ENCODE measurements at places on chromosomes 4 and X. TPM values are rescaled to one million over a fixed set of nuclear protein-coding genes. Genes with fewer than 3 reads are reported as not detected.

DIAPH2 gene
- 12.5 TPM for total RNA-seq

GLOD5 gene
- total RNA-seq = not detected

CLIC2 gene
- total RNA-seq = 5.5 TPM

ODAPH gene
- total RNA-seq = not detected

APLN gene
- total RNA-seq = 0.83 TPM

MAGEB2 gene
- total RNA-seq = not detected

SOX3 gene
- not detected for total RNA-seq

TECRL gene
- total RNA-seq = not detected

CCDC158 gene
- total RNA-seq = not detected

RHOXF2B gene
- total RNA-seq = under 0.01 TPM

AREG gene
- 0.47 TPM for total RNA-seq

CDKL2 gene
- total RNA-seq = 1.8 TPM

SAGE1 gene
- total RNA-seq = not detected

FAM241A gene
- 0.47 TPM for total RNA-seq

PRSS12 gene
- 13.0 TPM for total RNA-seq

OTC gene
- not detected for total RNA-seq

CHRDL1 gene
- not detected for total RNA-seq

SRPX2 gene
- total RNA-seq = 70.9 TPM

CISD2 gene
- total RNA-seq = 46.8 TPM

DCHS2 gene
- total RNA-seq = not detected

TSPAN7 gene
- not detected for total RNA-seq

WAS gene
- not detected for total RNA-seq

CRMP1 gene
- total RNA-seq = 0.08 TPM

LAP3 gene
- 111 TPM for total RNA-seq

HS6ST2 gene
- total RNA-seq = 0.08 TPM
